Occipital lobe (tissue), 3 donors: ENCODE measurements at places on chromosomes 16 and 17.

- DNase-seq, result no peak
Measured at GRCh38 chr17:78211032-78211431, 3.0 kb upstream of the BIRC5 start.

DNA sequence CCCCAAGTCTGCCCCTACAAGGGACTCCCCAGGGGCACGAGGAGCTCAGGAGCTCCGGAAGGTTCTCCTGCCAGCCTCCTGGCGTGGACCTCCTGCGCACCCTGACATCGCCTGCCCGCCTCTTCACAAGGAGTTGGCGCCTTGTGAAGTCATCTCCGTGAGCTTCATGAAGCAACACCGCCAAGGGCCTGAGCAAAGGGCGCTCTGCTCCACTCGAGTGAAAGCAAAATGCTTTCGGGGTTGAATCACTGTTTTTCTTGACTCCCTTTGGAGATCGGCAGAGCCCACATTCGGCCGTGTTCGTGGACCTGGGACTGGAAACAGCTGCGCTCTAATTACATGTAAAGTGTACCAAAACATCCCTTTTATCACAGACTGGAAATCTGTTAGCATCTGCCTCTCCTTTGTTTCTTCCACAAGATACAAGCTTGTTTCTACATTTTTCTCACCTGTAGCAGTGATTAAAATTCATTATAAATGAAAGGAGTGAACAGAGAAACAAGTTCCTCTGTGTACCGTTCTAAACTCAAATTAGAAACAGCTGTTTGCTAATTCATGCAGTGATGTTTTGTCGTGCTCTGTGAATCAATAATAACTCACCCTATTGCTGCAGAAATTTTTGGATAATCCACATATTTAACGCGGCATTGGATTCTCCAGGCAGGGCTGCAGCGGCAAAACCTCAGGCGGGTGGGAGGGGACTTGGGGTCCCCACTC lies 203.3 kb downstream of the ZNF423 start:
- DNase-seq, result no peak

DNA sequence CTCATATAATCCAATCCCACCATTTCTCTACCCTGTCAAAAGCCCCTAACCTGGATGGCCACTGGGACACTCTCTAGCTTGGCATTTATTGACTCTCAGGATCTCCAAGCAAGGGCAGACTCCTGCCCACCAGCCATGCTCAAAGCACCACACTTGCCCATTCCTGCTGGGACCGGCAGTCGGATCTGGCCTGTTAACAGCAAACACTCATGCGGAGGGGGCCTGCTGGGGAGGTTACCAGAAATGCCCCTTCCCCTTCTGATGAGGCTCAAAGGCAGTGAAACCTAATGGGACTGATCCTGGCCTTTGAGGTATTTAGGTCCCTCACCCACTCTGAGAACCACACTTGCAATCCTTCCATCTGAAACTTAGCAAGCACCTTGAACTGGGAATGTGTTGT lies 6.5 kb upstream of the CCL1 start:
- DNase-seq, result no peak

DNA sequence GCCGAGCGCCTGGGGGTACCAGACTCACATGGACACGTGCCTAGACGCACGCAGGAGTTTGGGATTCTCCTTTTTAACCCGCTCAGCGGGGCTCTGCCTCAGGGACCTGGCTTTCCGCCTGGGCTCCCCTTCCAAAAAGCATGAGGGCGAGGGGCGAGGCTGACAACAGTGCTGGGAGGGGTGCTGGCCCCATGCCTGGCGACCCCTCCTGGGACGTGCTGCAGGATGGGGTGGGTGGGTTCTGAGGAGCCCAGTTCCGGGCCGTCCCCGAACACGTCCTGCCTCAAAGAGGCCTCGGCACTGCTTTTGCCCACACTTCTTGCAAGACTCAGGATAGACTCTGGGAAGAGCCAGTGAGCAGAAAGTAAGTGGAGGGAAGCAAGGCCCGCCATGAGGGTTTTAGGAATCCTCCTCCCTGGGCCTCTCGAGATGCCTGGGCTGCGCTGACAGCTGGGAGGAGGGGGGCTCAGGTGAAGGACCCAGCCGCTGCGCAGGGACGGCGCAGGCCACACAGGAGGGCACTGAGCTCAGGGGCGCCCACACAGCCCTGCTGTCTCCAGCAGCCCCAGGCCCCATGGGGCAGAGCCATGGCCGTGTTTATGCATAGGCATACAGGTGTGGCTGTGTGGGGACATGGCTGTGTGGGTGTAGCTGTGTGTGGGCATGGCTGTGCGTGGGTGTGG lies 15.4 kb upstream of the PABPN1L start:
- DNase-seq, result no peak

GRCh38 chr16:75593308-75593707 lies 27.1 kb downstream of the GABARAPL2 start:
- DNase-seq, result no peak

DNA sequence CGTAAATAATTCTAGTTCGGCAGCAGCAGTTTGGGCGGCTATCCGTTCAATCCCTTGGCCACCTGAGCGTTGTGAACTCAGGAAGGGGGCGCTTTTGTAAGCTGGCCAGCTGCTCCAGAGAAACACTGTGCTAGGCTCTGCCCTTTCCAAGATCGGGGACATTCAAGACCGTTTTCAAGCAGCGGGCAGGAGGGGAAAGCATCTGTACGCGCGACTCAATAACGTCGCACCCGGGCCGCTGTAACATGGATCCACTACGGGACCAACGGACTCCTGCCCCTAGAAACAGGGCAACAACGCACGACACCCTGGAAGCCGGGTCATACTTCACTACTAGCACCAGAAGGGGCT lies 463 bp downstream of the TOP2A start:
- DNase-seq, result no peak

- DNase-seq, result no peak
Measured at GRCh38 chr17:43013296-43013695, 6.7 kb downstream of the IFI35 start.

GRCh38 chr16:10835281-10835931 lies 16.8 kb upstream of the TVP23A start:
- DNase-seq, result no peak

DNA sequence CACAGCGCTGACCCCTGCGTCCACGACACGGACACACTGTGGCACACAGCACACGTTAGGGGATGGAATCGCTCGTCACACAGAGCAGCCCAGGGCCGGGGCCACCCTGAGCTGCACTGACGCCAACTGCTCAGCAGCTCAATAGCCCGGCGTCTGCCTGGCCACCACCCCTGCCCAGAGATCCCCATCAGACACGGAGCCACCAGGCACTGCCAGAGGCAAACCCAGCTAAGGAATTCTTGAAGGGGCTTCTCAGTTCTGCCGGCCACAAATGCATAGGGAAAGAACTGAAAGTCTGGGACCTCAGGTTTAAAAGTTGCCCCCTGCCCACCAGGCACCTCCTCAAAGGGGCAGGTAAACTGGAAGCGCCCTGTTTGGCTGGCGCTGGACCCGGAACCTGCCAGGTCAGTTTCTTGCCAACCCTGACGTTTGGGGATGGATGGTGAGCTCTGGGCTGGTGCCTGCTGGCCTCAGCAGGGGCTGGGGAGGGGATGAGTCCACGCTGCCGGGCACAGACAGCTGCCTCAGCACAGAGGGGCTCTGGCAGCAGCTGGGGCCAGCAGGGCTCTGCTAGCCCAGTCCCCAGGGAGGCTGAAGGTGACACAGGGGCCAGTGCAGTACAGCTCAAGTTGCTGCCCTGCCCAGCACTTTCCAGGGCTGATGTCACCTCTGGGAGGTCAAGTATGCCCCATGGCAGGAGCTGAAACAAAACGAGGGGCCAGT lies 33.2 kb downstream of the TIMM22 start:
- no peak for DNase-seq
